Midbrain (tissue), 1 donor: ENCODE measurements at places on chromosomes 13 and 19.

DNA sequence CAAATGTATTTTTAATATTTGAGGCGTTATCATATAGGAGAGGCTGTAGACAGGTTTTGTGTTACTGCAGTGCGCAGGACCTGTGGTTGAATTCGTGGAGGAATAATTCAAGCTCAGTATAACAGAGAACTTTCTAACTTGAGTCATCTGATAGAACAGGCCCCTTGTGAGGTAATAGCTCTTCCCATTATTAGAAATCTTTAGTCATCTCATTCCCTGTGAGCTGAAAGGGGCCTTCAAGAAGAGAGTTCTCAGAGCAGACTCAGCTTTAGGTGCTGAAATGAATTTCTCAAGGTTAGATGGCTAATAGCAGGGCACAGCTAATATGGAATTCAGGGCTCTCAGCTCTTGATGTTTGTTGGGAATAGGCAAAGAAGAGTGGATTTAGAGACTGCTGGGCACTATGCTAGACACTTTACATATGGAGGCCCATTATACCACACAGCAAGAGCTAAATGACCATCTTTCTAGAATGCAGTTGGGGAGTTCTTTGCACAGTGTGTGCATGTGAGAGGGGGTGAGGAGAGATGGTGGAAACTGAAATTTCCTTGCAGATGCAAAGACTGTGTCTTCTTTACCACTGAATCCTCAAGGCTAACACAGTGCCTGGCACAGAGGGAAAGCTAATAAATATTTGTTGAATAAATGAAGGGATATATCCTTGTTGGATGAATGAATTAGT, 89.5 kb downstream of the DGKH start:
- no peak for DNase-seq

DNA sequence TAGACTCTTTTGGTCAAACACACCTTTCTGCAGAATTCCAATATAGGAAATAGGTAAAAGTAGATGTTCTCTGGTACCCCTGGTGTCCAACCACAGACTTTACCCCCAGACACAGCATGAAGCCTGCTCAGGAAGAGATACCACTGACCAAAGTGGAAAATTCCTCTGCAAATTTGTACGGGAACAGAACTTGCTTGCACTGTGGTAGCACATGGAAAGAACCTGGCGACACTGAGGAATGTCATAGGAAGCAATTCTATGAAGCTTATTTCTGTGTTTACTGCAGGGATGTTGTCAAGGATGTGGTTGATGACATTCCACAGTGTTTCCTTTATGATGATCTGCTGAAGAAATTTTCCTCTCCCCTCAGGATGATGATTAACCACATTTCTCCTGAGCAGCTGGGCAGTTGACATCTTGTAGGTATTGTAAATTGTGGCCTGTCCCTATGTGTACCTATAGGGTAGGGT, 48.9 kb upstream of the TNFSF11 start:
- no peak for DNase-seq

GRCh38 chr13:72290962-72291681, 424.1 kb upstream of the DACH1 start:
- DNase-seq, result no peak

DNA sequence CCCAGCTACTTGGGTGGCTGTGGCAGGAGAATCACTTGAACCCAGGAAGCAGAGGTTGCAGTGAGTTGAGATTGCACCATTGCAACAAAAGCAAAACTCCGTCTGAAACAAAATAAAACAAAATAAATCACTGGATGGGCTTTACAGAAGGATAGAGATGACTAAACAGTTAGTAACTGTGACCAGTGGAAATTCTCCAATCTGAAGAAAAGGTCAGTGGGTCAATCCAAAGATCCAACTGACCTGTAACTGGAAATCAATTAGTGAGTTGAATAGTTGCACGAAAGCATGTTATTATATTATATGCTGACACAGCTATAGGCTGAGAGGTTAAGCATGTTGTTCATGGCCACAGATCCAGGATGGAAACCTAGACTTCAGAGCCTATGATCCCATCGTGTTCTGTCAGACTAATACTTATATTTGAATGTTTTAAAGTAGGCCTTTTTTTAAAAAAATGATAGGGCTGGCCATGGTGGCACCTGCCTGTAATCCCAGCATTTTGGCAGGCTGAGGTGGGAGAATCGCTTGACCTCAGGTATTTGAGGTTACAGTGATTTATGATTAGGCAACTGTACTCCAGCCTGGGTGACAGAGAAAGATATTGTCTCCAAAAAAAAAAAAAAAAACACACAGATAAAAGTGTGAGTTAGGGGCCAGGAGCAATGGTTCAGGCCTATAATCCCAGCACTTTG, 1.4 kb downstream of the ECH1 start:
- DNase-seq, result no peak

DNA sequence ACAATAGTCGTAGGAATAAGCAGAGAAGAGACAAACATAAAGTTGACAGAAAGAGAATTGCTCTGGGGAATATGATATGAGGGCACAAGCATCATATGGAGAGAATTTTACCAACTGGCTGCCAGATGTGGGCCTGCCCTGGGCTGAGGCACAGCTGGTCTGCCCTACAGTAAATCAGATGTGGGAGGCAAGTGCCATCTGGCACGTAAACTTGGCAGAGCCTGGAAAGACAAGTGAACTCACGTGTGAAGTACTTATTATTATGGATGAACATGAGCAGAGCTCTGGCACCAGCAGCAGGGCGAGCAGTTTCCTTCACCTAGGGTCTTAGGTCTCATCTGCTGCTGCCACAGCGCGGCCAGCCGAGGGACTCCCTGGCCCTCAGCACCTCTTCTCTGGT, 20.6 kb downstream of the PCDH8 start:
- no peak for DNase-seq

DNA sequence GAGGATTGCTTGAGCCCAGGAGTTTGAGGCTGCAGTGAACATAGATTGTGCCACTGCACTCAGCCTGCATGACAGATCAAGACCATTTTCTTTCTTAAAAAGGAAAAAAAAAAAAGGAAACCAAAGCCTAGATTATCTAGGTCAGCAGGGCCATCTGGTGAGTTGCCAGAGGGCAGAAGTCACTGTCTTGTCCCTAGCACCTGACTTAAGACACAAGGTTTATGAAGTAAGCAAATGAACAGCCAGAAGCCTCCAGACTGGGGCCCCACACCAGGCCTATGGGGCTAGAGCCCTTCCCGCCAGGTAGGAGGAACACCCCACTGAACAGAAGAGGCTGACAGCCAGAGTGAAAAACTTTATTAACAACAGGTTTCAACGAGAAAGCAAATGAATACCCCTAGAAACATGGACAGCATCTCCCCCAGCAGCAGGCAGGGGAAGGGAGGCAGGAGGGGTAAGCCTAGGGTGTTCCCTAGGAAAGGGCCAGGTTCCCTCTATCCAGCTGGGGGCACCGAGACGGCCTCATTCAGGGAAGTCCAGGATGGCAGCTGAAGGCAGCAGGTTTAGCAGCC, 1.2 kb downstream of the WDR83 start:
- no peak for DNase-seq

GRCh38 chr19:22286151-22286810, at the start of gene ZNF729:
ZNF729 (plus strand) TSS chr19:22286441; CDS start chr19:22286526, 85 bp downstream.
- DNase-seq, result peak; percentile 22
